Type B pancreatic cell (in vitro differentiated cells): ENCODE measurements at places on chromosomes 1 and 21.
A peak's percentile ranks its signal among the peaks of the same experiment; 100 is the strongest.

- H3K27ac ChIP-seq: no peak overlapping the region
- H3K4me1 ChIP-seq: peaks cover 40% of the 10 kb centered on the region
Observed at GRCh38 chr1:236151739-236152424, 9.5 kb downstream of the GPR137B start.

DNA sequence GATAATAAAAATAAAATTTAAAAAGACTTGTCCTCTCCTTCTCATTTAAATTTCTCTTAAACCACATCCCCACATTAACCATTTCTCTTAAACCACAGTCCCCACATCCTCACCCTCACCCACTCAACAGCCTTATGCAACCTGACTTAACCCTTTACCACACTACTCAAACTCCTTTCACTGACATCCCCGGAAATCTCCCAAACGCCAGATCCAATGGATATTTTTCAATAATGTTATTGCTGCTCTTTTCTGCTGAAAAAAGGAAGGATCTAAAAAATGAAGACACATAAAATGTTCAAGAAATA is 54.2 kb upstream of the EEIG2 start:
- DNase-seq: no peak
- H3K4me1 ChIP-seq: no peaks in the 10 kb centered on the region
- no peak overlapping the region for H3K4me3 ChIP-seq
- no peaks in the 10 kb centered on the region for H3K27me3 ChIP-seq
- H3K27ac ChIP-seq: no peak overlapping the region
- H3K36me3 ChIP-seq: no peaks in the 10 kb centered on the region

- H3K36me3 ChIP-seq: no peaks in the 10 kb centered on the region
- no peaks in the 10 kb centered on the region for H3K27me3 ChIP-seq
- DNase-seq: no peak
- H3K4me3 ChIP-seq: no peak overlapping the region
- H3K27ac ChIP-seq: no peak overlapping the region
- no peaks in the 10 kb centered on the region for H3K4me1 ChIP-seq
Observed at GRCh38 chr1:213622365-213623063, 365.3 kb upstream of the PROX1 start.

DNA sequence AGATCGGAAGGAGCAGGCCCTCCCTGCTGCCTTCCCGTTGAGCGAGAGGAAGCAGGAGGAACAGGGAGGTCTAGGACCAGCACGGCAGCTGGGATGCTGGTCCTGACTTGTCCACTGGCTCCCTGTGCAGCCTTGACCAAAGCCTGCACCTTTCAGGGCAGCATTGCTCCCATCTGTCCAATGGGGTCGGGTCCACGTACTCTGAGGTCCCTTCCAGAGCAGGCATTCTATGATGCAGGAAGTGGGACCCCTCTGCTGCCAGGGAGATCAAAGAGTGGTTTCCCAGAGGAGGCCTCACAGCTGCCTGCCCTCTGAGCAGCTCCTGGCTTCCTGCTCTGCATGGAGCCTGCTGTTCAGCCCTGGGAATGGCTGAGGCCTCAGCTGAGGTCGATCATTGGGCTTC is 21.7 kb upstream of the ZNF362 start:
- DNase-seq: no peak
- peak overlapping the region; percentile 43 for H3K27ac ChIP-seq
- H3K4me3 ChIP-seq: peak overlapping the region; percentile 39
- peaks cover 43% of the 10 kb centered on the region for H3K4me1 ChIP-seq

DNA sequence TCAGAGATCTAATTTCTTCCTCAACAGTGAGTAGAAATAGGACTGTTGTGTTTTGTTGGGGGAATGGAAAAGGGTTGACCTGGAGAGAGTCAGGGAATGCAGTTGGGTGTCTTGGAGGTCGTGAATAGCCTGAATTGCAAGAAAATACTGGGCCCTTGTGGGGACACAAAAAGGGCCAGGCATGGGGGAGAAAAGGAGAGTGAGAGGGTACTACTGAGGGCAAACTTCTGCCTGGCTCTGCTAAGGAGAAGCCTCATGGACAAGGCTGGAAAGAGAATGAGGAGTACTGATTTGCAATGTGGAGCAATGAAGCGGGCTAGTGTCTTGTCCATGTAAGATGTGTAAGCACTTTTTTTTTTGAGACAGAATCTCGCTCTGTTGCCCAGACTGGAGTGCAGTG is 96.2 kb upstream of the IRF2BP2 start:
- DNase-seq: no peak
- no peaks in the 10 kb centered on the region for H3K27me3 ChIP-seq
- no peak overlapping the region for H3K27ac ChIP-seq
- H3K36me3 ChIP-seq: no peaks in the 10 kb centered on the region
- peaks cover 33% of the 10 kb centered on the region for H3K4me1 ChIP-seq

GRCh38 chr1:12185036-12185917 is 18.5 kb downstream of the TNFRSF1B start:
- peaks cover 2% of the 10 kb centered on the region for H3K27me3 ChIP-seq
- H3K4me3 ChIP-seq: no peak overlapping the region
- no peak for DNase-seq
- no peak overlapping the region for H3K27ac ChIP-seq

DNA sequence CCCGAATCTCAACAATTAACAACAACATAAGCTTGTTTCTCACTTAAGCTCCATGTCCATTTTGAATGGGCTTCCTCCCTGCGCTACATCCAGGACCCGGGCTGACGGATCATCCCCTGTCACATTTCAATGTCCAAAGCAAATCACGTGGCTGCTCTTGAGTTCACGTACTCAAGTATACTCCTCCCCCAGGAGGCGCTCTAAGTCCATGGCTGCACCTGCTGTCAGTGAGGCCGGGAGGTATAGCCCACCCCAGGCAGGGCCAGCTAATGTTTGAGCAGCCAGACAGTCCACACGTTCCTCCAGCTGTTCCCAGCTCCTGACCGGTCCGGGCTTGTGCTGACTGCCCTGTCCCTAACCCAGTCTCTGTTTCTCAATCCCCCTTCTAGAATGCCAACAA is 220.8 kb downstream of the SLC35F3 start:
- no peak for DNase-seq
- peaks cover 8% of the 10 kb centered on the region for H3K4me1 ChIP-seq
- no peak overlapping the region for H3K4me3 ChIP-seq
- no peak overlapping the region for H3K27ac ChIP-seq
- peaks cover 3% of the 10 kb centered on the region for H3K27me3 ChIP-seq

GRCh38 chr1:24507405-24507804 is 4.8 kb downstream of the RCAN3 start:
- H3K36me3 ChIP-seq: no peaks in the 10 kb centered on the region
- H3K27ac ChIP-seq: peak overlapping the region; percentile 47
- peak overlapping the region; percentile 23 for H3K4me3 ChIP-seq
- DNase-seq: no peak
- H3K4me1 ChIP-seq: peaks cover 6% of the 10 kb centered on the region
- H3K27me3 ChIP-seq: peaks cover 34% of the 10 kb centered on the region

DNA sequence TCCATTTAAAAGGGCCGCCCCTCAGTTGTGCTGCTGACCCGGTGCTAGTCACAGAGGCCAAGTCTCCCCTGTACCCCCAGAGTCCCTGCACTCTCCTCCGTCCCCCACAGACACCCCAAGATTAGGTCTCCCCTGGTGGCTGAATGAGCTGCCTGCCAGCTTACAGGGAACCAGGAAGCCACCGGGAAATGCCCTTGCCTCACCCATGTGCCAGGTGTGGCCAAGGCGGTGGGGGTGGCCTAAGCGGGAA is 32.7 kb downstream of the HSPG2 start:
- peaks cover 37% of the 10 kb centered on the region for H3K4me1 ChIP-seq
- H3K27ac ChIP-seq: no peak overlapping the region
- DNase-seq: no peak
- no peaks in the 10 kb centered on the region for H3K27me3 ChIP-seq
- H3K4me3 ChIP-seq: no peak overlapping the region

- DNase-seq: no peak
- H3K4me1 ChIP-seq: no peaks in the 10 kb centered on the region
- no peaks in the 10 kb centered on the region for H3K27me3 ChIP-seq
- H3K36me3 ChIP-seq: peaks cover 7% of the 10 kb centered on the region
Observed at GRCh38 chr1:167812972-167813371, 91.2 kb downstream of the MPZL1 start.

DNA sequence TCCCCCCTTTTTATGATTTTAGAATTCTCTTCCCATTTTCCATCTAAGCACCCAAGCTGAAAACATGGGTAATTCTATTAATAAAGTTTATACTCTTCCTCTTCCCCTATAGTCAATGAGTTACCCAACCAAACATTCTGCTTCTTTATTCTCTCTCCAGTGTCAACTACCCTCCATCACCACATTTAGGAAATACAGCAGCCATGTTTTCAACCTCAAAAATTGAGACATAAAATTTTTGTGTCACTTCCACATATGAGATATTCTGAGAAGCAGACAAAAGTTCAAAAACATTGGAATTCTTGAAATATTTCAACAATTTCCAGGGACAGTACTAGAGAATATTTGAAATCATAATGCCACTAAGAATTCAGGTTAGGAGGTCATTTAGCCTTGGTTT is 64.8 kb upstream of the ATP1A1 start:
- no peak overlapping the region for H3K27ac ChIP-seq
- no peaks in the 10 kb centered on the region for H3K27me3 ChIP-seq
- no peaks in the 10 kb centered on the region for H3K36me3 ChIP-seq
- no peak for DNase-seq

- no peaks in the 10 kb centered on the region for H3K27me3 ChIP-seq
- DNase-seq: no peak
- peaks cover 5% of the 10 kb centered on the region for H3K36me3 ChIP-seq
- peak overlapping the region; percentile 40 for H3K4me3 ChIP-seq
- peak overlapping the region; percentile 64 for H3K27ac ChIP-seq
Observed at GRCh38 chr1:8712413-8713231, 104.8 kb downstream of the RERE start.

DNA sequence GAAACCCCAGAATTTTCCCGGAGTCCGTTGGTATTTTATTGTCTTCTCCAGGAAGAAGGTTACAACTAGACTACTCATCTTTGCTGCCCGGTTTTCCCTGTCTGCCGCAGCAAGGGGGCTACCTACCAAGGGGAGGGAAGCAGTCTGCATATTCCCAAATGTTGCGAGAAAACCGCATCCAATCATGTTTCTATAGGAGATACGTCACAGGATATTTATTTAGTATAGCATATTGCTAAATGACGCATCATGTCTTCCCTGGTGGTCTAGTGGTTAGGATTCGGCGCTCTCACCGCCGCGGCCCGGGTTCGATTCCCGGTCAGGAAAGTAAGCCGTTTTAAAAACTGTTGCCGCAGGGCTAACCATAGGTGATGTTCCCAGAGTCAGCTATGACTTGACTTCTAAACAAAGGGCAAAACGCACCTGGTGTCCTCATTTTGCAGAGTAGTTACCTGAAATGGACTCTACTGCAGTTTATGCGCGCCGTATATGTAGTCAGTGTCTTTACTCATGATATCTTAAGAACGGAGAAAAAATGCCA is 15.2 kb upstream of the ZNF692 start:
- peak overlapping the region; percentile 98 for H3K4me3 ChIP-seq
- peaks cover 20% of the 10 kb centered on the region for H3K4me1 ChIP-seq
- peaks cover 14% of the 10 kb centered on the region for H3K27me3 ChIP-seq

DNA sequence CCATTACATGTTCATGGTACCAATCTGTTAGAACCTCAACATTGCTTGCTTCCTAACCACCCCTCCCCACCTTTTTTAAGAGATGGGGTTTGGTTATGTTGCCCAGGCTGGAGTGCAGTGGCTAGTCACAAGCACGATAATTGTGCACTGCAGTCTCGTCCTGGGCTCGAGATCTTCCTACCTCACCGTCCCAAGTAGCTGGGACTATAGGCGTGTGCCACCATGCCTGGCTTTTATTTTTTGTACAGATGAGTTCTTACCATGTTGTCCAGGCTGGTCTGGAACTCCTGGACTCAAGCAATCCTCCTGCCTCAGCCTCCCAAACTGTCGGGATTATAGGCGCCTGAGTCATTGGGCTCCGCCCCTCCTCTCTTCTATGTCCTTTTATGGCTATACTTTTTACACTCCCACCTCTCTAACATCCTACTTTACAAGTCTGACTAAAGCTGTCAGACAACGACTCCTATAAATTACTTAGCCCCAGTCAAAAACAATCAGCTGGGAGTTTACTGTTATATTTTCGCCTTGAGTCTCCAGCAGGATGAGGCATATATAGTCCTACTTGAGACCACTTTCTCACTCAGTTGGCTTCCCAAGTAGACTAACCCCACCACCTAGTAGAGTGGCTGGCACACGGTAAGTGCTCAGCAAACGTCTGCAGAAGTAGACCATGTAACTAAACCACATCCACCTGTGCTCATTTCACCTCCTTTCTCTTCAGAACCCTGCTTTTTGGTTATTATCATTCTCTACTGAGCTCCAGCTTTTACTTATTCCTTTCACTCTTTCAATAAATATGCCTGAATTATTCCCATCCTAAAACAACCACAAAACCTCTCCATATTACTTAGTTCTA is 13.8 kb downstream of the ENSA start:
- peaks cover 27% of the 10 kb centered on the region for H3K4me1 ChIP-seq
- H3K36me3 ChIP-seq: peaks cover 39% of the 10 kb centered on the region
- no peak for DNase-seq
- H3K4me3 ChIP-seq: no peak overlapping the region

GRCh38 chr1:32250893-32251716 is at the start of gene LCK:
TSS of gene LCK (plus strand) at chr1:32251265. CDS start at chr1:32274330, 23,065 bp downstream.
- no peaks in the 10 kb centered on the region for H3K36me3 ChIP-seq
- DNase-seq: no peak
- H3K27ac ChIP-seq: peak within 1 kb of the TSS; percentile 20
- peaks cover 5% of the 10 kb centered on the region for H3K27me3 ChIP-seq
- H3K4me3 ChIP-seq: no peak within 1 kb of the TSS
- peaks cover 16% of the 10 kb centered on the region for H3K4me1 ChIP-seq

GRCh38 chr1:41641475-41641814 is 157.0 kb upstream of the EDN2 start:
- no peaks in the 10 kb centered on the region for H3K36me3 ChIP-seq
- no peak for DNase-seq
- peaks cover 13% of the 10 kb centered on the region for H3K27me3 ChIP-seq
- no peak overlapping the region for H3K4me3 ChIP-seq
- no peak overlapping the region for H3K27ac ChIP-seq
- H3K4me1 ChIP-seq: no peaks in the 10 kb centered on the region

DNA sequence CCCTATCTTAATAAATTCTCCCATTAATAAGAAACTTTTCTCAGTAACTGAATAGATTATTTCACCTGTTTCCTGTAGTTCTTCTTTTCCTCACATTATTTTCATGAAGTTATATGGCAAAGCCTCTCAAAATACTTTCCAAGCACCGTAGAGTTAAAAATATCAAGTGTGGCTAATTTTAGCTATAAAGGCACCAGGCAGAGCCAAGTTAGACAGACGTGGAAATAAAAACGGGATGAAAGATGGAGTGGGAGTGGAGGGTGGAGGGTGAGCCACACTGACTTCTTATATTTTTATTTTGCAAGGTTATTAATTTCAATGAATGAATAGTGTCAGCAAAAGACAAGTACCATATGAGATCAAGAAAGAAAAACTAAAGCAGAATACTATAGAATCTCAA is 71.7 kb downstream of the ENAH start:
- H3K27me3 ChIP-seq: no peaks in the 10 kb centered on the region
- DNase-seq: no peak
- no peak overlapping the region for H3K4me3 ChIP-seq
- H3K27ac ChIP-seq: no peak overlapping the region
- peaks cover 18% of the 10 kb centered on the region for H3K36me3 ChIP-seq
- peaks cover 47% of the 10 kb centered on the region for H3K4me1 ChIP-seq

DNA sequence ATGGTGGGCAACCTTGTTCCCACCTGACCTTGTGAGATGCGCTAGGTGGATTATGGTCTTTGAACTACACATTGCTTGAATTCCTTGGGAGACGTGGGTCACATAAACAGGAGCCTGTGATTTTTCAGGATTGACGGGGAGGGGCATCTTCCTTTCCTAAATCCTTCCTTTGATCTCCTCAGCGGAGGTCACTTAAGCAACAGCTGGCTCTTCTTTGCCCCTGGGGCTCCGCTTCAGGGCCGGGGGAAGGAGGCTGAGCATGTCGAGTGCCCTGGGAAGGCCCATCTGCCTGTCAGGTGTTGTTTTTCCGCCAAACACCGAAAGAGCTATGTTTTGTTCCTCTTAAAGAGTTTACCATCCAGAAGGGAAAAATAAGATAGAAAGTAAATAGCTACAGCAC is 40.6 kb downstream of the KIF26B start:
- peaks cover 33% of the 10 kb centered on the region for H3K4me1 ChIP-seq
- H3K27me3 ChIP-seq: peaks cover 7% of the 10 kb centered on the region
- no peak overlapping the region for H3K27ac ChIP-seq
- H3K36me3 ChIP-seq: peaks cover 7% of the 10 kb centered on the region
- DNase-seq: no peak
